ENCODE measurements at places on chromosomes 4 and X. TPM values are rescaled to one million over a fixed set of nuclear protein-coding genes. Genes with fewer than 3 reads are reported as not detected.
A peak's percentile ranks its signal among the peaks of the same experiment; 100 is the strongest.

Gene GYPB
- total RNA-seq, result not detected

Gene F11
- not detected for total RNA-seq

Gene GAGE12F
- not detected for total RNA-seq

Gene DIAPH2
- 9.4 TPM for total RNA-seq

Gene PCDH10
- total RNA-seq, result not detected

Gene MOSPD2
- 16.0 TPM for total RNA-seq

Gene EFNB1
- 4.2 TPM for total RNA-seq

DNA sequence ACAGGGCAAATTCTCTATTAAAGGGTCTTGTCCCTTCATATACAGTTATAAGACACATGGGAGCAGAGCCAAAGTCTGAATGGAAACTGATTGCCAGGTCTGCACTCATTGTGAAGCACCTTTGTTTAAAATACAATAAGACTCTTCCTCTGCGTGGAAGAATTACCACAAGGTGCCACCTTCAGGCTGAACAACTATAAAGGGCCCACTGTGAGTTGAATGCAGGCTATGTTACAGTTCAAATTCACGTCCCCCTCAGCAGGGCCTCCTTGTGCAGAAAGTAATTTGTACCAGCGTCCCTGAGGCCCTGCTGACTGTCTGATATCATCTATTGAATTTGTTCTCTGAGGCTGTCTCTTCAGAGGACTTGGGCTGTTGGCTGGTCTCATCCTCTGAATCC, 225.8 kb upstream of the TEX13C start:
- DNase-seq, result no peak

DNA sequence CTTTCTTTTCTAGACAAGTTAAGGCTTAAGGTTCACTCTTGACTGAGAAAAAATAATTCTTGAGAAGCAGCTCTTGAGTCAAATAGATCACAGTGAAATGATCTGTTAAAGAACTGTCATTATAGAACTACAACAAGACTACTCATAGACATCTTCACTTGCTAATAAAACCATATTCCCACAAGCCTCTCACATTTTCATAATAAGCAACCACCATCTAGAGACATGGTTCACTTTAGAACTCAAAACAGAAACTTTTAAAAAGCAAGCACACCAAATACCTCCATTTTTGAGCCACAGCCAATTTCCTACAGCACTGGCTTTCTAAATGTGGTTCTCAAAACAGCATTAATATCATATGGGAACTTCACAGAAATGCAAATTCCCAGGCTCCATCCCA, 309.5 kb downstream of the TMA16 start:
- no peak for DNase-seq

GRCh38 chrX:132615391-132616131, 126.7 kb upstream of the MBNL3 start:
- DNase-seq, result peak; percentile 60

- no peak for DNase-seq
These were observed 1020.7 kb upstream of the SLIT2 start for GRCh38 chr4:19230906-19231545.

GRCh38 chr4:7885216-7886006, 54.2 kb downstream of the AFAP1 start:
- no peak for DNase-seq

DNA sequence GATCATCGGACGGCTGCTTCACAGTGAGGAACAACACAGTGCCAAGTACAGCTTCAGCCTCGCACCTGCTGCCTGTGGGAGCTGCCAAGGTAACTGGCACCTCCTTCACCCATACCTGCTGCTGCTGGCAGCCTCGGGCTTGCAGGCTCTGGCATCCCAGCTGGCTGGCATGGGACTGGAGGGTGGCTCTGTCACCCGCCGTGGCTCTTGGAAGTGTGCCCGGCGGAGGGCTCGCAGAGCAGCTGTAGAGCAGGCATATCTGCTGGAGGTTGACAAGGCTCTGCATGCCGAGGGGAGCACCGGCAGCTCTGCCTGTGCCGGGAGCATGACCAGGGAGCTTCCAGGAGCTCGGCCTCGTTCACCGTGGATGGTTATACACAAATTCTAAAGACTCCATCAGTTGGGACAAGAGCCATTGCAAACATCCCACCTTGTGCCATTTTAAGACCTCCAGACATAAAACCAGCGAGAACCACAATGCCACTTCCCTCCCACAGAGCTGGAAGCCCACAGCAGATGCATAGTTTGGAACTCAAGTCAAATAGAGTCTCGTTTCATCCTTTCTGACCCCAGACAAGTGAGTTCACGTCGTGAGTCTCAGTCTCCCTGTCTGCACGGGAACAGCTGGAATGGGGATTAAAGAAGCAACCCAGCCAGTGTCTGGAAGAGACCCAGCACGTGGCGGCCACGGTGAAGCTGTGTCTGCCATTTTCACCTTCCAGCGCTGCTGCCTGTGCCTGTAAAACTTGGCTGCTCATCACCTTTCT, 84.3 kb upstream of the PSAPL1 start:
- no peak for DNase-seq

- DNase-seq, result no peak
These were observed 737 bp downstream of the NELFA start for GRCh38 chr4:2007804-2008670.

DNA sequence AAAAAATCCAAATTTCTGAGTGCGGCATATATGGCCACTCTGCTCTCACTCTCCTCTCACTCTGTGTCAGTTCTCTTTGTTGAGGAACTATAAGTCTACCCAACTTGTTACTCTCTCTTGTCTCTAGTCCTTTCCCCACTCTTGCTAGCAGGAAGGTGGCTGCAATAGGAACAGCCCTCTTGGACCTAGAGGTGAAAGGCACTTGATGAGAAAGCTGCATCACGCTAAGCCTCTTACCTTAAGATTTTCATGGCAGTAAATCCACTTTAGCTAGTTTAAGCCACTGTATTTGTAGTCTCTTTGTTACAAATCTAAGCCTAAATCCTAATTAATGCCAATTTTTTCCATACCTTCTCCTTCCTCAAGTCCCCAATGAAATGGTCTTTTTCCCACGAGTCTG, 189.9 kb downstream of the NKX6-1 start:
- DNase-seq, result no peak

DNA sequence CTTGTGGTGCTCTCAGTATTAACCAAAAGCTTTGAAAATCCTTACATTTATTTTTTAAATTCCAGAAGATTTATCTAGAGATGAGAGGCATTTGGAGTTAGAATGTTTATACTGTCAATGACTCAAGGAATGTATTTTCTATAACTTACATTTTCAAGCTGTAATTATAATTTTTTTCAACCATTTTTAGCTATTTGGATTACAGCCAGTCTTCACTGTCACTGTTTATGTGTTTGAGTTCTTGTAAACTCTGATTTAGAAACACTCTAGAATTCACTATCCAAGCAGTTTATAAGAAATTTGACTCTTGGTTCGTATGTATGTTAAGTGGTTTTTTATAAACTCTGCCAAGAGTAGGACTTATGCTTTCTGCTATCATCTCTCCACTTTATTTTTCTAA, 36.7 kb upstream of the GUCY1A1 start:
- no peak for DNase-seq

DNA sequence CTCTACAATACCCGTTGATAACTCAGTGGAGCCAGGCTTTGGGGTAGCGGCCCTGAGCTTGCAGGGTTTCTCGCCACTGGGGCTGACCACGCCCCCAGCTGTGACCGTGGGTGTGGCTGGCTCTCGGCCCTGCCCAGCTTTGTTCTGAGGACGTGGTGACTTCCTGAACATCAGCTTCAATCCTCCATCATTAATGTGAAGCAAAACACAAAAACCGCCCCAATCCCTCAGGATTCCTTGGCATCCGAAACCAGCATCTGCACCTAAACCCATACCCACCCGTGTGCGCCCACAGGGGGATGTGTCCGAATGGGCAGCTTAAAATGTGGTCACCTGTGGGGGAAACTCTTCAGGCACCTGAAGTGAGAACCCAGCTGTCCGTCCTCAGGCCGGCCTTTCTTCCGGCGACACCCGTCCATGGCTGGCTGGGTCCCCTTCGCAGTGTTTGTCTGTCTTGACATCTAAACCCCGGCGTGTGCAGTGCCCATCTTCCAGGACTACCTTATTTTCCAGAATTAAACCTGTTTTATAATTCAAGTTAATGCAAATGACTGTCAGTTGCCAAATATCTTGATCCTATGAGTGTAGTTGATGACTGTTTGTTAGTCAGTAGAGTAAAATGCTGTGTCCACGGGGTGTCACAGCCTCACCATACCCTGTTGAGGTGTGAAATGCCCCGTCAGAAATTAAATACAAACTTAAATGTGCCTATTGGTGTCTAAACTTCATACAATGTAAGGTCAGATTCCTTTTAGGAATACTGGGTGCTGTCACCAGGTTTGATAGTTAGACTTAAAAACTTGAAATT, 27.3 kb downstream of the NELFA start:
- DNase-seq, result no peak

- no peak for DNase-seq
These were observed 14.9 kb upstream of the DCAF8L1 start for GRCh38 chrX:27996132-27996531.

DNA sequence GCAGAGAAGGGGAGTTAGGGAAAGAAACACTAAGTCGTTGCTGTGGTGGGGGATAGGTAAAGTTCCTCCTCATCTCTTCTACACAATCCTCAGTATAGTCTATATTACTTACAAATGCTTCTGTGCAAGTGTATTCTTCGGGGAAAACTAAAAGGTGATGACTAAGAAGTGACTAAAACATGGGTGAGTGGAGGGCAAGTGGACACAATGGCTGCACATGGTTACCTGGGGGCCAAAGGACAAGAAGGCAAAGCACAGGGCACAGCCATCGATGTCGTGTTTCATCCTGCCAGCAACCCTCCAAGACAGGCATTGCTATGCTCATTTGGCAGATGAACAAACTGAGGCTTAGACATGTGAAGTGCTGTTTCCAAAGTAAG, 35.5 kb upstream of the CCKAR start:
- no peak for DNase-seq

DNA sequence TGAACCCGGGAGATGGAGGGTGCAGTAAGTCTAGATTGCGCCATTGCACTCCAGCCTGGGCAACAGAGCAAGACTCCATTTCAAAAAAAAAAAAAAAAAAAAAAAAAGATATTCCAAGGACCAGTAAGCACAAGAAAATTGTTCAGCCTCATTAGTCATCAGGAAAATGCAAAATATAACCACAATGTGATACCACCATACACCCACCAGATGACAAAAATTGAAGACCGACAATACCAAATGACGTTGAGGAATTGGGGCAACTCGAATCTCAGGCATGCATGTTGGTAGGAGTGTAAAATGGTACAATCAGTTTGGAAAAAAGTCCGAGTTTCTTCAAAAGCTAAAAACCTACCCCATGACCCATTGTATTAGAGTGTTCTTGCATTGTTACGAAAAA, 130.2 kb upstream of the FAM9B start:
- no peak for DNase-seq

DNA sequence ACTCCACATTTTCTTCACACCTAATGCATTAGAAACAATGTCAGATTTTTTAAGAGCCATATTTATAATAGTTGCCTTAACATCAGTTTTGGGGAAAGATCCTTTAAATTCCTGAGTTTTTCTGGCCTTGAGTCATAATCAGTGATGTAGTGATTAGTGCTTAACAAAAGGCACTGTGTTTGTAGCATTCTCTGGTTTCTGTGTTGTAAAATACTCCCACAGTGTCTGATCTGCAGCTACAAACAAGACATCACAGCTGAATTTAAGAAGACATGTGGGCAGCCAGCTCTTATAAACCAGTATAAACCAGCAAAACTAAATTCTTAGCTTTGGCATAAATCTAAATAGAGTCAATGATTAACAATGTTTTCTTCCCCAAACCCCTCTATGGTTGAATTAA, 233.8 kb downstream of the FSTL5 start:
- DNase-seq, result no peak

GRCh38 chrX:19179389-19179788, 57.1 kb upstream of the ADGRG2 start:
- DNase-seq, result no peak

GRCh38 chr4:179040259-179040658, 1598.0 kb upstream of the AGA start:
- DNase-seq, result no peak
